Daoy (cell line): ENCODE measurements at places on chromosomes 7 and 10. TPM values are rescaled to one million over a fixed set of nuclear protein-coding genes. Genes with fewer than 3 reads are reported as not detected.

The WDR11 gene
- total RNA-seq: 20.2 and 21.9 TPM in 2 replicates

The CCL26 gene
- 1.5 TPM in 1 of 2 replicates, not detected in the other for total RNA-seq

The C7orf33 gene
- not detected in 2 replicates for total RNA-seq

The FXYD4 gene
- total RNA-seq: not detected in 2 replicates

The IRF5 gene
- 0.60 and 2.2 TPM in 2 replicates for total RNA-seq

The GPR15LG gene
- total RNA-seq: not detected in 2 replicates

The TBRG4 gene
- 194 and 211 TPM in 2 replicates for total RNA-seq

The CPEB3 gene
- 0.46 and 0.48 TPM in 2 replicates for total RNA-seq

The GDF10 gene
- total RNA-seq: 0.23 TPM in 1 of 2 replicates, not detected in the other

The RP9 gene
- 28.6 and 29.9 TPM in 2 replicates for total RNA-seq

The LRRN3 gene
- total RNA-seq: 20.0 and 26.1 TPM in 2 replicates

The VGF gene
- total RNA-seq: 6.5 and 10.3 TPM in 2 replicates

The CAMK2B gene
- total RNA-seq: 0.06 TPM in 1 of 2 replicates, not detected in the other

The CPN1 gene
- total RNA-seq: not detected in 2 replicates

DNA sequence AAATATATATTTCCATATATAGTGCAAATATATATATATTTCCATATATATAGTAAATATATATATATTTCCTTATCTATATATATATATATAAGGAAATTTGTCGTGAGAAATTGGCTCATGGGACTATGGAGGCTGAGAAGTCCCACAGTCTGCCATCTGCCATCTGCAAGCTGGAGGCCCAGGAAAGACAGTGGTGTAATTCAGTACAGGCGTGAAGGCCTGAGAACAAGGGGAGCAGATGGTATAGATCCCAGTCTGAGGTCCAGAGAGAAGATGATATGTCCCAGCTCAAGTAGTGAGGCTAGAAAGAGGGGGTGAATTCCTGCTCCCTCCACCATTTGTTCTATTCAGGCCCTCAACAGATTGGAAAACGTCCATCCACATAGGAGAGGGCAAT lies 78.9 kb downstream of the MTPN start:
- no peak for DNase-seq

- DNase-seq: no peak
These were observed 5.1 kb downstream of the ZNF680 start for GRCh38 chr7:64557601-64558322.

- peak; percentile 46 for DNase-seq
These were observed 445 bp upstream of the ATRNL1 start for GRCh38 chr10:115092555-115093285.

- DNase-seq: peak; percentile 99
These were observed 35.7 kb downstream of the NAPEPLD start for GRCh38 chr7:103113164-103113563.

GRCh38 chr7:17010637-17011300 lies 129.0 kb upstream of the AGR3 start:
- DNase-seq: no peak

DNA sequence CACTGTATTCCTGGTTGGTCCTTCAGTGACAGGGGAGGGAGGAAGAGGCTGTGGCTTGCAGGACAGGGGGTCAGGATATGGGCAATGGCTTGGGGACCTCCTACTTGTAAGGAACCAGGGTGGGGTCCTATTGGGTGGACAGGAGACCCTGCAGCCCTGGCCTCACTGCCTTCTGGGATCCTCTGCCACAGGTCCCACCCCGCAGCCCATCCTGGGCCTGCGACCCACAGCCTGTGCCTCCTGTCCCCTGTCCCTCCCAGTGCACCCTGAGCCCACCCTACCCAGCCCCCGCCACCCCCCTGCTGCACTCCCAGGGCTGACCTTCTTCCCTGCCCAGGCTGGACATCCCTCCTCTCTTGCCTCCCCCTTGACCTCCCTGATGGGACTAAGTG lies 58.7 kb upstream of the MYL10 start:
- DNase-seq: no peak

DNA sequence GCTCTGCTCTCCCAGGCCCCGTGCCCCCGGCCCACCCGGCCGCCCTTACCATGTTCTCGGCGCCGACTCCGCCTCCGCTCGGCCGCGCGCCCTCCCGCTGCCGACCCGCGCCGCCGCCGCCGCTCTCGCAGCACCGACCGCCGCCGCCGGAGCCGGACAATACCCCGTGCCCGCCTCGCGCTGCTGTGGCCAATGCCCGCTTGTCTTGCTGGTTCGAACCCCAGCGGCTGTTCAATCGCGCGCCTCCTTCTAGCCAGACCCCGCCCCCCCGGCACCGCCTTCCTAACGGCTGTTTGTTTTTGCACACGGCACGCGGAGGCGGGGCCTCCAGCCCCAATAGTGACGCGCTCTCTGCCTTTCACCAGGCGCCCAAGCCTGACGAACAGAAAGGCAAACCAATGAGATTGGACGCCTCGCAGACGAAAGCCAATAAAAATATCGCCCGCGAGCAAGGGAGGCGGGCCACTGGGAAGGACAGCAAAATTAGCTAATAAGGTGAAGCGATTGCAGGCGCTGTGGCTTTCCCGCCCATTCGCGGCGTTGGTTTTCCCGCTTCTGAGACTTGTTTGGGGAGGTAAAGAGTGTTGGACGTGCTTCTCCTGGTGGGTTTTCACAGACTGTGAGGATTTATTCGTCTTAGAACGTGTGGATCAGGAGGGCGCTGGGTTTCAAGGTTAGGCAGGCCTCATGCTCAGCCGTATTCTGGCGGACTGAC lies at the start of gene H2AZ2:
Gene H2AZ2 (minus strand): TSS at position 168 of the 715 bp plus-strand sequence. CDS start 116 bp downstream, at position 52.
- DNase-seq: peak; percentile 100

DNA sequence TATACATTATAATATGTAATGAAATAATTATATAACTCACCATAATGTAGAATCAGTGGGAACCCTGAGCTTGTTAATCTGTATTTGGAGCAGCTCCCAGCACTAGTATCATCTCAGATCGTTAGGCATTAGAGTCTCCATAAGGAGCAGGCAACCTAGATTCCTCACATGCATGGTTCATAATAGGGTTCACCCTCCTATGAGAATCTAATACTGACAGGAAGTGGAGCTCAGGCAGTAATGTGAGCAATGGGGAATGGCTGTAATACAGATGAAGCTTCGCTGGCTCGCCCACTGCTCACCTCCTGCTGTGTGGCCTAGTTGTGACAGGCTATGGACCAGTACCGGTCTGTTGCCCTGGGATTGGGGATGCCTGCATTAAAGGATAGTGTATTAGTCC lies 49.5 kb downstream of the RSBN1L start:
- DNase-seq: no peak

GRCh38 chr10:121303287-121303890 lies 294.9 kb downstream of the FGFR2 start:
- DNase-seq: no peak

DNA sequence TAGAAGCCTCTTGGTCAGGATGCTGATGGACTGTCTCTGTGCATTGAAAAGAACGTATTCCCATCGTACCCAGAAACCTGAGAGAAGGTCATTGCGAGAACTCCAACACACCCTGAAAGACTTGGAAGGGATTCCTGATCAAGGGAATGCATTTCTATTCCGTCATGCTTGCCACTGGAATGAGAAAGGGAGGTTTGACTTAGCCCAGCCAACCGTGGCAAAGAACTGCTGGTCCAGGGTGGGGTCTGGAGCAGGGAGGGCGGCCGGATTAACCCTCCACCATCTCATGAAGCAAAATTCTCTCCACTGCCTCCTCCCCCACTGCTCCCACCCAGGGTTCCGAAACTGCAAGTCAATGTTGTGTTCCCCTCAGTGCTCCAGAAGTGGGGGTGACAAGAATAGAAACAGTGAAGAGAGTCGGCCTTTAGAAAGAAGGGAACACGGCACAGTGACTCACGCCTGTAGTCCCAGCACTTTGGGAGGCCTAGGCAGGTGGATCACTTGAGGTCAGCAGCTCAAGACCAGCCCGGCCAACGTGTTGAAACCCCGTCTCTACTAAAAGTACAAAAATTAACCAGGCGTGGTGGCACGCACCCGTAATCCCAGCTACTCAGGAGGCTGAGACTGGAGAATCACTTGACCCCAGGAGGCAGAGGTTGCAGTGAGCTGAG lies 137.5 kb upstream of the MGMT start:
- no peak for DNase-seq

DNA sequence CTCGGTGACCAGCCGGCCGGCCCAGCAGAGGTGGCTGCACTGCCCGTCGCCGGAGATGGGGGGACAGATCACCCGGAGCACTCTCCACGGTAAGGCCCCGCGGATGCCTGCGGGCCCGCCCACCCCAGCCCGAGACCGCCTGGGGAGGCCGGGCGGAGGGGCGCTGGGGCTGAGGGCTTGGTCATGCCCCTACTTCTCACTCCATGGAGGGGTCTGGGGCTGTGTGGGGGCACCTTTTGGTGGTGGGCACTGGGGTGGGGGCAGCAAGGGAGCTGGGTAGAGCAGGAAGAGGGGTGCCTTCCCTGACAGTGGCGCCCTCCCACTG lies 61.8 kb downstream of the NEURL1 start:
- no peak for DNase-seq

DNA sequence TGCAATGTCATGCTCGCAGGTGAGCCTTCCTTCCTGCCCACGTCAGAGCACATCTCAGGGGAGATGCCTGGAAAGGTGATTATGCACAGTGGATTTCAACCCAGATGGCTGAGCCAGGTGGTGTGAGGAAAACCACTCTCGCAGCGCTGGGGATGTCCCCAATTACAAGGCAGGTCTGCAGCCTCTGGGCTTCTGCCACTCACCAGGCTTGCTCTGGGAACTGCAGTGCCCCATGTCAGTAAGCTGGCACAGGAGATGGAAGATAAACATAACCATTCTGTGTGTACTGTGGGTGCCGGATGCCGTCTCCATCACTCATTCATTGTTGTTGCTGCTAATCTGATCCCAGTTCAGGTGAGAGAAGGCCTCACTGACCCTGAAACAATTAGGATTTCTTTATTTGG lies 222.9 kb upstream of the PITRM1 start:
- DNase-seq: no peak

GRCh38 chr7:85114342-85114741 lies 72.5 kb downstream of the SEMA3D start:
- DNase-seq: no peak
